Stimulated activated CD8-positive, alpha-beta memory T cell treated with anti-CD3 and anti-CD28 coated beads, Interleukin-2, amount 100 ng/mL, for 1 hour (primary cell): ENCODE measurements at places on chromosomes 7 and 10.

DNA sequence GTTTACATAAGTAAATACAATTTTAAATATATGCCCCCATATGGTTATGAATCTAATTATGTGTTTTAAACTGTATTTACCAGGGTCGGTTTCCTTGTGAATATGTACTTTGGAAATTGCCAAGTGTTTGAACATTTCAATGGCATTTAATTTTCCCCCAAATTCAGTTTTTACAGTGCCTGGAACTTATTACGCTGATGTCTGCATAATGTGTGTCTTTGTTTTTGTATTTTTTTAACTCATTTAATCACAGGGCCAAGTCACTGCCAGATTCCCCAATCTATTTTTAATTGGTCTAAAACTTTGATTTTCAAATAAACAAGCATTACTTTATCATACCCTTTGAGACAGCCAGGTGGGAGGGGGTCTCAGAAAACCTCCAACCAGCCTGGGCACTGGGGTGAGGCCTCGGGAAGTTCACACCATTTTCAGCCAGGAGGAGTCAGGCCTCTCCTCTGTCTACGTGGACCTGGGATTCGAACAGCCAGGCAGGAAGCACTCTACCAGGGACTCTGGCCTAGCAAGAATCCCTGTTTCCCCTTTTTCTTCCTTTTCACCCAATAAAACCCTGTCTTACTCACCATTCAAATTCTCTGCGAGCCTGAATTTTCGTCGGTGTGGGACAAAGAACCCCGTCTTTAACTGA lies 151.5 kb upstream of the COL1A2 start:
- no peak for DNase-seq

- DNase-seq: no peak
These were observed 239.9 kb upstream of the ZNF32 start for GRCh38 chr10:43888586-43888985.

DNA sequence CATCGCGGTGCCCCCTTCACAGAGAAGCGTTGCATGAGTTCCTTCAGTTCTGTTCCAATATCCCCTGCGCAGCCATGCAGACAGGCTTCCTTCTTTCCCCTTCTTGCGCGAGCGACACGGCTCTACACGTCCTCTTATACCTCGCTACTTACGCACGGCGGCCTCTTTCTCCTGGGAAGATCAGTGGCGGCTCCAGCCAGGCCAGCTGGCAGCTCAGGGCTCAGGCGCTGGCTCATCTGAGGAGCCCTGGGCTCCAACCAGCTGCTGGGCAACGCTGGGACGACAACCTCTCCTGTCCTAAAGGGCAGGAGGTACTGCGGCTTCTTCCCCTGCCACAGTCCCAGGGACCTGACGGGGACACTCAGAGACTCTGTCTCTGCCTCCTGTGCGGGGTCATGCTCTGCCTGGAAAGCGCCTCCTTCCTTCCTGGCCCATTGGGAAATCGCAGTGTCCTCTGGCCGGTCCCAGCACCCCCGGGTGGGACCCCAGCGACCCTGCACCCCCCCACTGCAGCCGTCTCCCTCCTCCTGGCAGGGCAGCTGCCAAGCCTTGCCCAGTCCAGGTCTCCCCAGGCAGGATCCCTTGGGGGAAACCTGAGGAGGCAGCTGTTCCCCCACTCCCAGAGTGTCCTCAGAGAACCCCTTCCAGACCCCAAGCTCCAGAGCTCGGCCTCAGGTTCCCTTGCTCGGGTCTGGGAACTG lies 5.0 kb upstream of the FAM20C start:
- no peak for DNase-seq

DNA sequence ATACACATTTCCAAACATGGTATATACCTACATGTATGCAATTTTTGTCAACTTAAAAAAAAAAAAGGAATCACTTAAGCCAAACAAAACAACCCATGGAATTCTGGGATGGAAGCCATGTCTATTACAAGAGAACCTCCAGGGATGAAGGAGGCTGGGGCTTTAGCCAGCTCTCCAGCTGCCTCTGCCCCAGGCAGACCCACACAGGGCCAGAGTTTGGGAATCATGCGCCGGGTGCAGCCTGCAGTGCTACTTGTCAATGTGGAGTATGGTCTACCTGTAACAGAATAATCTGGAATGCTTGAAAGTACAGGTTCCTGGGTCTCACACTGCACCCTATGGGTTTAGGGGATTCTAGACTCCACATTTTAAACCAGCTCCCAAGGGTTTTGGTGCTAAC lies 10.8 kb downstream of the ATP6V0E2 start:
- DNase-seq: no peak

DNA sequence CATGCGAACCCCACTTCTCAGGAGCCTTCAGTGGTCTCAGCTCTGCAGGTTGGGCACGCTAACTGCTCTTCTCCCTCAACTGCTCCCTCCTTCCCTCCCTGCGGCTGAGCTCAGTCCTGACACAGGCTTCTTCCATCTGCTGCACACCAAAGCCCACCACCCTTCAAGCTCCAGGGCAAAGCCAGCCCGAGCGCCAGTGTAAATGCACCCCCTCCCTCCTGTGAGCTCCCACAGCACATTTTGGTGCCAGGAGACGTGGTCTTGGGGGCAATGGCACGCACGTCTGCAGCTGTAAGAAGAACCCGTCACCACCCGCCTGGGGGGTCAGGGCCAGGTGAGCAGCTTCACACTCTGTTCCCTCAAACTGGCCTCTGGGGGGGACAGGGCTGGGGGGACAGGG lies 15.9 kb downstream of the VIPR2 start:
- DNase-seq: no peak

DNA sequence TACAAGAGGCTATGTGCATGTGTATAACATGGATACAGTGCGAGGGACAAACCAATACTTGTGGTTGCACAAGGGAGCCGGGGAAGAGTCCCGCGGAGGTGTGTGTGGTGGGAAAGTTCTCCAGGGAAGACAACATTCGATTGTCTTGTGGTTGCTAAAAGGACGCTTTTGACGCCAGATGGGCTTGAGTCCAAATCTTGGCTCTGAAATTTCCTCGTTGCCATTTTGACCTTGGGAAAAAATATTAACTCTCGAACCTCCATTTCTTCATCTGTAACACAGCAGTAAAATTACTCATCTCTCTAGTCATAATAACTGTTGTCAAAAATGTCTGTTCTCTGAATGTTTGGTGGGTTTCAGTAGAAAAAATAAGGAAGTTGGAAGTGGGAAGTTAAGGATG lies 16.5 kb downstream of the PLXDC2 start:
- no peak for DNase-seq

GRCh38 chr7:98300595-98301372 lies 19.3 kb downstream of the BRI3 start:
- no peak for DNase-seq
